ENCODE measurements at places on chromosomes 12 and 14.

DNA sequence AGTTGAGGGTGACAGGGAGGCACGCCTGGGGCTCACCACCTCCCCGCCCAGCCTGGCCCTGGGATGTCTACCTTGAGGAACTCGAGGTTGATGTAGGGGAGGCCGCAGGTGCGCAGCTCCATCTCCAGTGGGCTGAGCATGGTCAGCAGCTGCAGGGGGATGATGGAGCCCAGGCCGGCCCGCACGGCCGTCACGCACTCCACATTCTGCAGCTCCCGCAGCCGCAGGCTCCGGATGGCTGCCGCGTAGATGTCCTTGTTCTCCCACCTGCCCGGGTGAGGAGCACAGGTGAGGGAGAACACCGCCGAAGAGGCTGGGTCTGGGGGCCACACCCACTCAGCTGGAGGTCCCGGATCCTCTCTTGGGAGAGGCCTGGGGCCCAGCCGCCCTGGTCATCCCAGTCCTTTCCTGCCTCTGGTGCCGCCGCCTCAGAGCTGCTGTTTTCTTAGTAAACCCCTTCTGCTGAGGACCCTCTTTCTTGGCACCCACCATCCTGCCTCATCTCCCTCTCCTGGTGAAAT is 38.2 kb downstream of the TRAFD1 start:
- DNase-seq: no peak

GRCh38 chr12:132606927-132607326 is 3.5 kb downstream of the LRCOL1 start:
- no peak for DNase-seq

- DNase-seq: no peak
Measured at GRCh38 chr12:26813812-26814211, 19.2 kb downstream of the ITPR2 start.

DNA sequence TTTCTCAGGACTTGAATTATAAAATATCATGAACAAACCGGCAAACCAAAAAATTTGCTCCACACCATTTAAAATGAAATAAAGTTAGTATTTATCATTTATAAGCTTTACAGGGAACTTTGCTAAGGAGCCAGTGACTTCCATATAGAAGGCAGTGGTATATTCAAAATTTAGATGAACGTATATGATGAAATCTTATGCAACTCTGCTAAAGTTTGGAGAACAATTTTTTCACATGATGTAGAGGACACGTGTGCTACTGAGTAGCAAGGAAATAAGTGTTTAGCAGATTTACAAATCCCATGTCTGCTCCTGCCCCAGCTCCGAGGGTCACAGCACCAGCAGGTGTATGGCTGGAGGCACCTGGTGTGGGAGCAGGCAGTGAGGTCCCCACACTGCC is 70.8 kb upstream of the IFNG-AS1 start:
- DNase-seq: no peak

DNA sequence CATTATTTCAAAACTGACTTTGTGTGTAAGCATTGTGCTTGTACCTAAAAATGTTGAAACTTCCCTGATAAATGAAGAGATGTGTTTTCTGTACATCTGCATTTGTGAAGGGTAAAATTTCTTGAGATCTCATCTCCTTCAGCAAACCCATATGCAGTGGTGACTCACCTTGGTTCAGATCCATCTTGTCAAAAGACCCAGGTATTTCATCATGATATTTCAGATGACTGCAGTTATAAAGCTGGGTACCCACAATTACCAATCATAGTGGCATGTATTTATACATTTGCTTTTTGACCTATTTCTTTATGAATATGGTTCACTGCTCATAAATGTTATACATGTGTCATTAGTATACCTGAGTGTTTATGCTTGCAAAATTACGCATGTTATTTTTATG is 1213.6 kb downstream of the GALC start:
- DNase-seq: no peak

- DNase-seq: no peak
Measured at GRCh38 chr14:75636100-75636692, 24.5 kb downstream of the ERG28 start.

DNA sequence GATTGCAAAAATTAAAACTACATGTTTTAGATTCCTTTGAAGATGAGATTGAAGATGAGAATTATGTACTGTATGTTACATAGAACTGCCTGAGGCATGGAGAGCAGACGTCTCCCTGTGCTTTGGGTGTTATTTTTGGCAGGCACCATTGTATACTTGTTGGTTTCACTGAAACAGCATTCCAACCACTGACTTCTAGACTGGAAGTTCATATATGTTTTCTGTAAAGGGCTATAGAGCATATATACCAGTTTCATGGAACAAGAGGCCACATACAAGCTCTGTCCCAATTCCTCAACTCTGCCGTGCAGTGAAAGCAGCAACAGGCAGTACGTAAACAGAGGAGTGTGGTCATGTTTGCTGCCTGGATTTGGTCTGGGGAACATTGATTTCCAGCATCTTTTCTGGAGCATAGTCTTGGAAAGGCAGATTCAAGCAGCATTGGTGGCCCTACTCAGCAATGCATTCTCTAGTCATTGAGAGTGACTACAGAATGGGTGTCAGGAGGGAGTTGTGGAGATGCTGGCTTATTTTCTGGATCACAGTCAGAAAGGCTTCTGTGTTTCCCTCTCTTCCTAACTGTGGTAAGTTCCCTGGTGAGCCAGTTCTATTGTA is 57.6 kb upstream of the CNTN1 start:
- no peak for DNase-seq

GRCh38 chr14:67557118-67557517 is 24.0 kb downstream of the PLEKHH1 start:
- no peak for DNase-seq

- DNase-seq: no peak
Measured at GRCh38 chr12:74945771-74946198, 263.9 kb downstream of the KCNC2 start.

DNA sequence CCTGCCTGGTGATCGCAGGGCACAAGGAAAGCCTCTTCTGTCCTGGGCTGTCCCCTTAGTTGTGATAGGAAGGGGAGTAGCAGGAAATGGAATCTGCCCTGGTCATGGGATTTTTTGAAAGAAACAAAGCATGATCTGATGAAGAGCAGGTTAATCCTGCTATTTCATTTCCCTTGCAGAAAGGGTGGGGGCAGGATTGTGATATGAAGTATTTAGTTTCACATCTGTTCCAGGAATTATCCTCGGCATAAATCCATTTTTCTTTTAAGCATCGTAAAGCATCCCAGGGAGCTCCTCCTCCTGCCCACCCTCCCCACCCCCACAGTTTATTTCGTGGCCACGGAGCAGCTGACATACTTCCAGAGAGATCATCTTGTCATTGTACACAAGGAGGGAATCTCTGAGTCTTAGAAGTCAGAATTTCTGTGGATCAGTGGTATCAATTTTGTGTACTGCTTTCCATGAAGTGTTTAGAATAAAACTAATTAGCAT is 53.1 kb downstream of the TGFB3 start:
- no peak for DNase-seq

DNA sequence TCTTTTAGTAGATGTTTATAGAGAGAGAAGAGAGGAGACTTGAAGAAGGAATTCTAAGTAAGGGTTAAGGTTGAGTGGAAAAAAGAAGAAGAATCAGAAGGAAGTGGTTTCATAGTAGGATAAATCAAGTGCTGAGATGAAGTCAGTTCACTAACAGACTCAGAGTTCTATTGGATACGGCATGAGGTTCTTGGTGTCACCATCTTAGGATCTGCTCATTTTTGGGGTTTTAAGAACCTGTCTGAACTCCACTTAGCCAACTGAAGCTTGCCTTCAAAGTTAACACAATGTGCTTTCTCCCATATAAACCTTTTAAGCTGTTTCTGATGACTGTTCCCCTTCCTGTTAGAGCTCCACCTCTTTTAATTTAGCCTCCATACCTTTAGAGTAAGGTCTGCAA is 152.6 kb downstream of the PRKCH start:
- no peak for DNase-seq

GRCh38 chr12:54562750-54563356 is 13.5 kb downstream of the PDE1B start:
- DNase-seq: no peak

- DNase-seq: no peak
Measured at GRCh38 chr12:5428332-5429221, 3.3 kb upstream of the NTF3 start.

GRCh38 chr12:85956081-85956480 is 82.0 kb downstream of the NTS start:
- DNase-seq: no peak

All from T-helper 9 cell (primary cell).